Osteocyte (in vitro differentiated cells): ENCODE measurements at places on chromosomes 1 and 21. TPM values are rescaled to one million over a fixed set of nuclear protein-coding genes. Genes with fewer than 3 reads are reported as not detected.

Gene PRR9
- total RNA-seq: not detected in 2 replicates

Gene PAQR7
- total RNA-seq: 11.0 and 11.6 TPM in 2 replicates

Gene LORICRIN
- not detected in 2 replicates for total RNA-seq

Gene KLHDC8A
- total RNA-seq: not detected in 2 replicates

Gene NPHS2
- total RNA-seq: not detected in 2 replicates
